ENCODE measurements at places on chromosomes 2 and 18.

GRCh38 chr2:148201075-148202004 is 180.4 kb downstream of the MBD5 start:
- DNase-seq: peak; percentile 87

DNA sequence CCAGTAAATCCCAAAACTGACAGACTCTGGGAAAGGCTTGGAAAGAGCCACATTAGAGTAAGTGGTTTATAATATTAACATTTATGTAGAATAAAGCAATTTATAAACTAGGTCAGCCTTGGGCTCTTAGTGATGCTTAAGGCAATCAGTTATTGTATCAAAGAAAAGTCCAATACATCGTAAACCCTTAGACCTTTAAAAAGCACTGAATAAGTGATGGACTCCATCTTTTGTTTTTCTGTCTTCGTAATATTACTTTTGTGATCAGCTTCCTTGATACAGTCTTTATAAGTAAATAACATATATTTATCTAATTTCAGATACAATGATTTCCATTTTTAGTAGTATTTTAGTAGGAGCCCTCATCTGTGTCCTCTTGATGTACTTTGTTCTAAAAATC is 28.7 kb downstream of the DDX1 start:
- no peak for DNase-seq

GRCh38 chr2:24919037-24919505 is 966 bp downstream of the ADCY3 start:
- no peak for DNase-seq

GRCh38 chr2:176817061-176817565 is 395.5 kb upstream of the HNRNPA3 start:
- DNase-seq: no peak

GRCh38 chr2:27303093-27304025 is 4.9 kb downstream of the UCN start:
- peak; percentile 86 for DNase-seq

- peak; percentile 35 for DNase-seq
Measured at GRCh38 chr2:102839668-102840388, 78.0 kb downstream of the TMEM182 start.

- DNase-seq: peak; percentile 99
Measured at GRCh38 chr2:20676353-20677215, 9.6 kb downstream of the GDF7 start.

DNA sequence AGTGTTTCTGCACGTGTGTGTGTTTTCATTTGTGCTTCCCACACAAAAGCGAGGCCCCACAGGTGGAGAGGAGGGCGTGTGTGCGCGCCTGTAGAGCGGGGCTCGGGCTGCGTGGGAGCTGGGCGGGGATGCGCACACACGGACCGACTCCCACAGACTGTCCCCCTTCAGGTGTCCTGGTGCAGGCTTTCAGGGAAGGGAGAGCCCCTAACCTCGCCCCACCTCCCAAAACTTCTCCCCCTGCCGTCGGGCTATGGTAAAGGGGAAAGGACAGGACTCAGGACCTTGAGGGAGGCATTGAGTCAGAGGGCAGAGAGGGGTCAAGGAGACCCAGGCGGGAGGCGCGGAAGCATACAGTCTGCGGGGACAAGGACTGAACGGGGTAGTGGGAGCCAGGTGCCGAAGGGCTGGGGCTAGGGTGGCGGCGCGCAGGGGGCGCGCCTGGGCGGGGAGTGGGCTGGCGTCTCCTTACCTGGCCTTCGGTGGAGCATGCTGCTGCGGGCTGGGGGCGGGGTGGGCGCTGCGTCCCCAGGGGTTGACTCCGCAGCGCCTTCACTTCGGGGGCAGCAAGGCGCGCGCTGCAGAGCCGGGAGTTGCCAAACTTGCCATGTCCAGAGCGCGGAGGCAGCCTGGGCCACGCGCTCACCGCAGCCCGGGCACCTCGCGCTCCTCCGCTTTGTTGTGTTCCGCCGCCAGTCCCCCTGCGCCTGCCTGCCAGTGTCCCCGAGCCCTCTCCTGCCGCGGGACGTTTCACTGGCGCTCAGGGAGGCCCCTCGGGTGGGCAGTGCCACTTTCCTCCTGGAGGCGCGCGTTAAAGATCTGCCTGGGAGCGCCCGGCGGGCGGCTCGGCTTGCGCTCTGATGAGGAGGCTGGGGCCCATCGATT is 302.0 kb downstream of the NCKAP5 start:
- DNase-seq: no peak

- DNase-seq: no peak
Measured at GRCh38 chr2:3211256-3212060, 166.2 kb downstream of the EIPR1 start.

DNA sequence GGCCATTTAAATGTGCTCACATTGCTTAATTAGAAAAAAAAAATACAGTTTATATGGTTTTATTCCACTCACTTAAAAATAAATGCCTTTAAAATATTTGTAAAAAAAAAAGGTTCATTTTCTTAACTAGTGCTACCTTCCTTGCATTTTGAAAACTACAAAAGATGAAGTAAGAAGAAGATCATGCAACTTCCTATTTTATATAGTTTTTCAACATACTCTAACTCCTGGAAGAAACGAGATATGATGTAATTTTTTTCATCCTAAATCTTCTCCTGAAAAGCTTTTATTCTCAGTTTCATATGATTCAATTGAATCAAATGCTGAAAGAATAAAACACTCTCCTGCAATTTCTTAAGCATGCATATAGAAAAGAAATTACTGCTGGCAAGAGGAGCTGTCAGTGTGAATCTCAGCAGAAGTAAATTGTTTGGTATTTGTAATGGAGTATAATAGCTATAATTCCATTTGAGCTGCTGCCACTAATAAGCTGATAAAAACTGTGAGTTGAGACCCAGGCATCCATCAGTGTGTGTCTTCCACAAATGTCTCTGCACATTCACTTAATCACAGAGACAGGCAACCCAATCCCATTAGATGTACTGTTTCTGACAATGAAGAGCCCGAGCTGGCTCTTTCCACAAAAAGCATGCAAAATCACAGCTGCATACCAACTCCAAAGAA is 3.7 kb downstream of the FTCDNL1 start:
- DNase-seq: no peak

DNA sequence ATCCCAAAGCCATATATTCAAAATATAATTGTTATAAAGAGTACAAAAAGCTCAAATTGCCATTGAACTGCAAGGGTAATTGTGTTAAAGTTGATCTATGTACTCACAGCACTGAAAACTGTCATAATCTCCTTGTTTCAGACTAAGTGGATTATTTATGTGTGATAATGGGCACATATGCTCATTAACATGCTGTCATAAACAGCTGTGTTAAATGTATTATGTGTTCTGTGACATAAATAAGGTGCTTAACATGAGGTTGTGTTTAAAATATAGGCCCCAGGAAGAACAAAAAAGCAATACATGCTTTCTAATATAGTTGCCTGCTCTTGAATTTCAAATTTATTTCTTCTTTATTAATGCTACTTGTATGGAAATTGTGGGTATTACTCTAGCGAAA is 409.5 kb downstream of the DCC start:
- DNase-seq: no peak

DNA sequence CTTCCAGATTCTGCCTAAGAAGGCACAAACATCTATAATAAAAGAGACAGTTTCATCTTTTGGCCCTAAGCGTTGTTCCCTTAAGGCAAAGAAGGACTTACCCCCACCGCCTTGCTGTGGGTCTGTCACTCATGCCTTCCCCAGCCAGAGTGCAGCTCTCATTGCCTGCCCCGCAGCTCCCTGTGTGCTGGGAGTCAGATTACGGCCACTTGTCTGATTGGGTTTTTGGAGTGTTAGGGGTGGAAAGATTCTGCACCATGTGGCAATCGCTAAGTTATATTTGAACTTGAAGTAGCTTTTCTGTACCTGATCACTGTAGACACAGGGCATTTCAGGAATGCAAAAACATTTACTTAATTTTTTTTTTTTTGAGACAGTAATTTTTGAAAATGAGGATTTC is at the start of gene AQP4:
Gene AQP4 (minus strand): TSS at position 151 of the 400 bp plus-strand sequence. CDS start 18 bp downstream, at position 133.
- DNase-seq: no peak

DNA sequence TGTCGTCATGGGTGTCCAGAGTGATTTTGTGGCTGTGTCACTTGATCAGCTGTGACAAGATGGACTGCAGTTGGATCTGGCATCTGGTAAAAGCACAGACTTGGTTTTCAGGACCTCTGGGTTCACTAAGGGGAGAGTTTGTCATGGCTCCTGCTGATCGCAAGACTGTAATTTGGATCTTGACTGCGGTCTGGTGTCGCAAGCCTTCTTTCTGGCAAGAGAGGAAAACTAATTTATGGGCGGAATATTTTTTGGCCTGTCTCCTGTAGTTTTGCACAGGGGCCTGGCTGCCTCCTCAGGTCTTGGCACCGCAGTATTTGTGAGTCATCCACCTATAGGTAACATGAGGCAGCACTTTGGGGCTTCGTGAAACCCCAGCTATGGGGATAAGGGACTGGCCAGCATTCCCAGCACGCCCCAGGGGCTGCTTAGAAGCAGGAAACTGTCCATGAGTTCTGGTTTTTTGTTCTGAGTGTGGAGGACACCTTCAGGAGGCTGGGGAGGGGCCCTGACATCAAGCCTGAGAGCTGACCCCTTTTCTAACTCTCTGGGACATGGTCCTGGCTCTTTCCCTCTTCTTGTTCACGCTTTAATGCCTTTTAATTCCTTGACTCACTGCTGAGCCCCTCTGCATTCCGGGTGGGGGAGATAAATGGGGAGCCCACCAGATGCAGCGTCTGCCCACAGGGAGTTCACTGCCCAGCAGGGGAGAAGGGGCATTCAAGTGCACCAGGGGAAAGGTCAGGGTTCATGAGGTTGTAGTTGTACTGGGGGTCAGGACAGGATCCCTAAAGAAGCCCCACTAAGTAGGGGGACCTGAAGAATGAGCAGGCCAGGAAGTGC is 12.2 kb downstream of the SH3BP4 start:
- no peak for DNase-seq

DNA sequence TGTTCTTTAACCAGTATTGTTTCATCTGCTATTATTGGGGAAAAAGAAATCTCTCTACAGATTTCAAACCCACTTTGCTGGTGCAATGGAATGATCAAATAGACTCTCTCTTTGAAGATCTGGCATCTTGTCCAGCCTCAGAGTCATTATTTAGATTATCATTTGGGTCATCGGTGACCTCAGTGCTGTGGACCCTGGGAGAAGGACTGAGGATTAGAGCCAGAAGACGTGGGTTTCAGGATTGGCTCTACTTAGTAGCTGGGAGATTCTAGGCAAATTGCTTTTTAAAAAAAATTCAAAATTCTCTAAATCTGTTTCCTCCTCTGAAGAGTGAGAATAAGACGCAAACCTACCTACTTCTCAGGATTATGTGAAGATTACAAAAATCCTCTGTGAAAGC is 107.6 kb upstream of the CTAGE1 start:
- DNase-seq: no peak

- DNase-seq: no peak
Measured at GRCh38 chr2:239155806-239156480, 244.9 kb downstream of the HDAC4 start.

DNA sequence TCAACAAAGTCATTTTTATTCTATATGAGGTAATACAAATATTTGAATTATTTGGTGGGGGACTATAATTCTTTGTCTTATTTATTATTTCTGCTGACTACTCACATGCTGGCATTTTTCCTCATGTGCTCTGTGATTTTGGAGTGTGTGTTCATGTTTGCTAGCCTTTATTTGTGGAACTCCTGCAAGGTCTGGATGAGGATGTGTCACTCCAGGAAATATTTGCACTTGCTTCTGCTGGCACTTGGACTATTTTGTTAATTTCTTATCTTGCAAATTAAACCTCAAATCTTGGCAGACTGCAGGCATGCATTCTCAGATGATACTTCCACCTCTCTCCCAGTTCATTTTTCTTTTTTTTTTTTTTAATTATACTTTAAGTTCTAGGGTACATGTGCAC is 34.1 kb downstream of the POLI start:
- no peak for DNase-seq

- DNase-seq: no peak
Measured at GRCh38 chr18:7978834-7979233, 411.7 kb downstream of the PTPRM start.

DNA sequence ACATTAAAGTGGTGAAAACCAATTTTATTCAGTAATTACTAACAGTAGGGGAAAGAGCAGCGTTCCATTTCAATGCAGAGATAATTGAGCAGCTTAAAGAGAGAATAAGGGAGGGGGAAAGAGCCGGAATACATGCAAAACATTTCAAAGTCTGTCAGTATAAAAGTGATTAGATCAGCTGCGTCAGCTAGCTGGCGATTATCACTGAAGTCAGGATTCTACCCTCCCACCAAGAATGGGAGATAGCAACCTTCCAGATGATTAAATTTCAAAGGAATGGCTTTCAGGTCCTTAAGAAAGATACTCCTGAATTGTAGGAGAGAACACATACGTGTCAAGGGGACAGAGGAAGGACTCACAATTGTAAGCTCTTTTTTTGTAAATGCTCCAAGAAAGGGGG is 2.7 kb upstream of the ZC3H6 start:
- DNase-seq: no peak

GRCh38 chr2:217410681-217410960 is 550.8 kb upstream of the TNP1 start:
- DNase-seq: no peak

DNA sequence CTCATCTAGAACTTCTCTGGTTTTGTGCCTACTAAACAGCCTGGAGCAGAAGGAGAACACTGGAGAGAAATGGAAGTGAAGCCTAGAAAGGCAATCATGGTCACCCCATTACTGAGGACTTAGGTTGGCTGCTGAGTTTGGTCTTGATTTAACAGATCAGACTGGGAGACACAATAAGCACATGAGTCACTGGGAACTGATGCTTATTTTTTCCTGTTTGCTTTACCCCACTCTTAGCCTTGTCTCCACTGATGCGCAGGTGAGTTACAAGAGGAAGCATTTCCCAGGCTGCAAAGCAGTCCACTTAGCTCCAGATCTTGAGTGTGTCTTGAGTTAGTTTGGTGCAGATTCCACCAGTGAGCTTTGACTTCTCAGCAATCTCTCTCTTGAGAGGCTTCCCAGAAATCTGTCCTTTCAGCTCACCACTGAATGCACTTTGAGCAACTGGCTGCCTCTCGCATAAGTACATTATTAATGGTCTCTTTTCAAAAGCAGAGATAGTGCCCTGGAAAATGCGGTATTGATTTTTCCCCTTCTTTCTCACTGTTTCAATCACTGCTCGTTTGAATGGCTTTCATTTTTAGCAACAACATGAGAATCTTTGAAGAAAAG is 390.2 kb upstream of the SETBP1 start:
- DNase-seq: no peak

DNA sequence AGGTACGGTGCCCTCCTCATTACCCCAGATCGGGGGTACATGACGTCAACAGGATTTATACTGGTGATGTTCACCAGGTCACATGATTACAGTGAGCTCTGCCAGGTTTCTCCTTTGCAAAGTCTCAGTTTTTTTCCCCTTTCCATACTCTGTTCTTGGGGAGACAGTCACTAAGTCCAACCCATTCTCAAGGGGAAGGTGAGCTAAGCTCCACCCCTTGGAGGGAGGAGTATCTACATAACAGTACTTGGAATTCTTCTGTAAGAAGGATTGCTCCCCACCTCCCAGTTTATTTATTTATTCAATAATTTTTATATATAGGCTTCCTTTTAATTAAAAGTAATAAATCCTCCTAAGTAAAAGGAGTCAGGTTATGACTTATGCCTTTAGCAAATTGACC is 34.1 kb upstream of the SOS1 start:
- DNase-seq: no peak

Measured in HepG2 (cell line).